D721Med (cell line): ENCODE measurements at places on chromosomes 7 and 10.

- DNase-seq: no peak
Measured at GRCh38 chr7:14504134-14504533, 398.4 kb downstream of the DGKB start.

DNA sequence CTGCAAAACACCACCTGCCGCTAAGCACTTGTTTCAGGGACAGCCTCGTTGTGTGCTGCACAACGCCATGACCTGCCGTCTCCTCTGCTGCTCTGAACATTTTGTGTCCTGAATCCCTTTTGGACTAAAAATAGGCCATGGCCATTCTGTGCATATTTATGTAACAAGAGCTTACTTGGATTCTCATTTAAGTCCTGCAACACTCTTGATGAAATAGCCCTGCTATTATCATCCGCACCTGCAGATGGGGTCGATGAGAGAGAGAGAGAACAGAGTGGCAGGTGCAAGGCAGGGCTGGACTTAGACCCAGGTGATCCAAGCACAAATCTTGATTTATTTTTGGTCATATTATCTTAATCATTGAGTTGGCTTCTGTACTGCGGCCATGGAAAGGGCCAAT lies 121.2 kb upstream of the PRKCQ start:
- no peak for DNase-seq

DNA sequence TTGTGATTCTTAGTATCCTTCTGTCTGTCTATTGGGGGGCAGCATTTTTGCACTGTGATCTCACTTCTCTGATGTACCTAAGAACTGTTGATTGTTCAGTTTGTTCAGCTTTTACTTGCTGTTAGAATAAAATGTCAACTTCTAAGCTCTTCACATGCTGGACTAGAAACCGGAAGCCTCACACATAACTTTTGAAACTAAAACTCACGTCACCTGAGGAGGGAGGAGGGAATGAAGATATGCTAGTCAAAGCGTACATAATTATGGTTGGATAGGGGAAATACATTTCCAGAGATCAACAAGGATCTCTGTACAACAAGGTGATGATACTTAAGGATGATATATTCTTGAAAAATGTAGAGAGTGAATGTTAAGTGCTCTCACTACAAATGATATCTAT lies 609.7 kb downstream of the INHBA start:
- no peak for DNase-seq

GRCh38 chr10:22351131-22351703 lies 5.9 kb downstream of the SPAG6 start:
- DNase-seq: no peak
